ENCODE measurements at places on chromosomes 7 and 10.

DNA sequence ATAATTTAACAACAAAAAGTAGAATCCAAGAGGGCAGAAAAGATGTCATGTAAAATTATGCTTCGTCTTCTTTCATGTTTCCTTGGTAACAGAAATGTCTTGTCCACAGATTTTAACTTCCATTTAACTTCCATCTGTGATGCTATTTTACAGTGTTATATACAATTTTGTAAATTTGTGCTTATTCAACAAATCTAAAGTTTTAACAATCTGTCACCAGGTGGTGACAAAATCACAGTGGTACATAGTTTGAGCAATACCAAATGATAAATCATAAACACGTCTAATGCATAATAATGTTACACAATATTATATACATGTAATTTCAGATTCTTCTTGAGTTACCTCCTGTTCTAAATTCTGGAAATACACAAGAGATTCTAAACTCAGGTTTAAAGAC, 784.4 kb upstream of the CELF2 start:
- DNase-seq = no peak

DNA sequence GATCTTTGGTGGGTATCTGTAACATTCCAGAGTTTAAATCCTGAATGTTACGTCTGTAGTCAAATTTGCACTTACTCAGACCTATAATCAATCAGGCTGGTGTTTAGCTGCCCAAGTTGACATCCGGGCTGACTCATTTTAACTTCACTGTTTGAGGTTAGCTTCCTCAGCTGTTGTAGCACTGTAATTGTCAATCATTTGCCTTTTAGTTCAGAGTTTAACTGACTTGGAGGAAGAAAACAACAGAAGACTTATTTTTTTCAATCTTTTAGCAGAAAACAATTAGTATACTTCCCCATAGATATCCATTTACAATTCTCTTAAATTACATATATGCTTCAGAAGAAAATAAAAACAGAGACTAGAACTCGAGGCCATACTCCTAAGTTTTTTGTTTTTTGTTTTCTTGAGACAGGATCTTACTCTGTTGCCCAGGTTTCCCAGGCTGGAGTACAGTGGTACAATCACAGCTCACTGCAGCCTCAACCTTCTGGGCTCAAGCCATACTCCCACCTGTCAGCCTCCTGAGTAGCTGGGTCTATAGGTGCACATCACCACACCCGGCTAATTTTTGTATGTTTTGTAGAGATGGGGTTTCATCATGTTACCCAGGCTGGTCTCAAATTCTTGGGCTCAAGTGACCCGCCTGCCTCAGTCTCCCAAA, 38.5 kb upstream of the LRRC17 start:
- DNase-seq = no peak

DNA sequence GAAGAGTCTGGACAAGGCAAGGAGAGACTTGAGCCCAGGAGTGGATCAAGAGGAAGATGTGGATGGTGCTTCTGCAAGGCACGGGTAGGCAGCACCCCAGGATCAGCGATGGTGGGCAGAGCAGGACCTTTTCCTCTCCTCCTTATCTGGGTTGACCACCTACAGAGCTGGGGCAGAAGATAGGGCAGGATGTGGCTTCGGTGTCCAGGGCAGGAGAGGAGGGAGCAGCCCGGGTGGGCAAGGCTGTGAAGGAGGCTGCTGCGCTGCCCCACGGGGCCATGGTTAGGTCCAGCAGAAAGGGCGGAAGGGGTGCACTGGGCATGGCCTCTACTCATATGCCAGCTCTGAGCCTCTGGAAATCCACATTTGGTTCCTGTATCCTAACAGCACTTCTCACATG, 20.0 kb upstream of the PARP12 start:
- DNase-seq = no peak

GRCh38 chr7:130151591-130152492, 53.4 kb downstream of the TMEM209 start:
- no peak for DNase-seq

GRCh38 chr7:70267381-70268120, 669.3 kb downstream of the AUTS2 start:
- DNase-seq = no peak

DNA sequence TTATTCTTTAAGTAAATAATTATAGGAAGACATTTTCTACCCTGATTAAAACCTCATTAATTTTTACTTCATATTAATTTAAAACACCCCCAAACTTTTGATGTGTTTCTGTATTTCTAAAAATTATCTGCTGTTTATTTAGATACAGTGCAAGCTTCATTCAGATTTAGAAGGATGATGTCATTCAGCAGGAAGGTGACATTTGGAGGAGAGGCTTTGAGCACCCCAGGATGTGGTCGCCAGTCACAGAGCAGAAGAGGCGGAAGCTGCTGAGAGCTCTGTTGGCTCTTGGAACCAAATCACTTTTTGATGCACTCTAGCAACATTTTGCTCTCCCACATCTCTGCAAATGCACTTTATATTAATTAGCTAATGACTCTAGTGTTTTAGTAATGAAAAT, 233.9 kb upstream of the CACNA2D1 start:
- no peak for DNase-seq

DNA sequence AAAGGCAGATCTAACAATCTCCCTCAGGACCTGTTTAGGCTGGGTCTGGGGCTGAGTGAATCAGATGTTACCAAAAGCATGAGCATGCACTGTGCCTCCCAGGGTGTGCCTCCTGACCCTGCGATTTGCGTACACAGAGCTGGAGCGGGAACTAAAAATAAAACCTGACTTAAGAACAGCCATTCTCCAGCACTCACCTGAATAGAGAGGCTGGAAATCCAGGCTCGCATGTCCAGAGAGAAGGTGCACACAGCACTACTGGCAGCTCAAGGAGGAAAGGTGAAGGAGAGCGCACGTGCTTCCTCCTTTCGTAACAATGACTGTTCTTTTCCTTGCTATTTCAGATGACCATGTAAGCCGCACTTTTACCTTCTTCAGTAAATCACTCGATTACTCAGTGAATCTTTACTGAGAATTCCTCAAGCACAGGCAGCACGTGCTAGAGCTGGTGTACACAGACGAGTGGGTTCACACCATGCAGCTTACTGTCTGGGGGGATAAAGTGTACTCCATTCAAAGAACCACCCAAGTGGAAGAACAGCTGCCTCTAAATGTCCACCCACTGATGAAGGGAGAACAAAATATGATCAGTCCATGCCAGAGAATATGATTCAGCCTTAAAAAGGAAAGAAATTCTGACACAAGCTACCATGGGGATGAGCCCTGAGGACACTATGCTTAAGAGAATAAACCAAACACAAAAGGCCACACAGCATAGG, 45.6 kb downstream of the SFMBT2 start:
- no peak for DNase-seq

DNA sequence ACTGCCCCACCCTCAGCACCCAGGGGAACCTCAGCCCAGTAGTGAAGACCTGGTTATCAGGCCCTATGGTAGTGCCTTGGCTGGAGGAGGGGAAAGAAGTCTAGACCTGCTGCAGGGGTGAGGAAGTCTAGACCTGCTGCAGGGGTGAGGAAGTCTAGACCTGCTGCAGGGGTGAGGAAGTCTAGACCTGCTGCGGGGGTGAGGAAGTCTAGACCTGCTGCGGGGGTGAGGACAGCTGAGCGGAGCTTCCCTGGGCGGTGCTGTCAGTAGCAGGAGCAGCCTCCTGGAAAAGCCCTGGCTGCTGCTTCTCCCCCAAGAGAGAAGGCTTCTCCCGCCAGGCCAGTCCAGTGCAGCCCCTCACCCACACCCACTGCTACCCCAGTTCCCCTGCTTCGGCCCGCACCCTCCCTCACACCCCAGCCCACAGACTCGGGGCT, 6.3 kb downstream of the NOS3 start:
- DNase-seq = no peak

DNA sequence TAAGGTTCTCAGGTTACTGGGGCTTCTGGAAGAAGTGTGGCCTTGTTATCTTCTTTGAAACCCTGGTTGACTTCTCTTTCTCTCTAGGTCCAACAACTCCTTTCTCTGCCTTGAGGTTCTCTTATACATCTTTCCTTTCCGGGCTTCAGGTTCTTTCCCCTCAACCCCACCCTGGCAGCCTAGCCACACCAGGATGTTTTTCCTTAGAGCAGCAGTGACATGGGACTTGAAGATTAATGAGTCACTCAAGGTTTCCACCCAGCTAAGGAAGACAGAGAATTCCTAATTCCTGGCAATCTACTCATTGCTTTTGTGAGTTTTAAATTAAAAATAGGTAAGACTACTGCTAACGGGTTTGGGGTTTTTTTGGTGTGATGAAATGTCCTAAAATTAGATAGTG, 121.8 kb upstream of the HPS1 start:
- DNase-seq = no peak

GRCh38 chr7:21029006-21029405, 242.3 kb upstream of the SP8 start:
- no peak for DNase-seq

- DNase-seq = no peak
Observed at GRCh38 chr10:5534880-5535856, 10.4 kb downstream of the CALML3 start.

- peak; percentile 10 for DNase-seq
Observed at GRCh38 chr10:107072028-107072427, 92.5 kb downstream of the SORCS1 start.

GRCh38 chr10:88707429-88708155, 1.5 kb downstream of the LIPK start:
- no peak for DNase-seq

- DNase-seq = no peak
Observed at GRCh38 chr10:97483506-97483905, 14.7 kb downstream of the MMS19 start.

DNA sequence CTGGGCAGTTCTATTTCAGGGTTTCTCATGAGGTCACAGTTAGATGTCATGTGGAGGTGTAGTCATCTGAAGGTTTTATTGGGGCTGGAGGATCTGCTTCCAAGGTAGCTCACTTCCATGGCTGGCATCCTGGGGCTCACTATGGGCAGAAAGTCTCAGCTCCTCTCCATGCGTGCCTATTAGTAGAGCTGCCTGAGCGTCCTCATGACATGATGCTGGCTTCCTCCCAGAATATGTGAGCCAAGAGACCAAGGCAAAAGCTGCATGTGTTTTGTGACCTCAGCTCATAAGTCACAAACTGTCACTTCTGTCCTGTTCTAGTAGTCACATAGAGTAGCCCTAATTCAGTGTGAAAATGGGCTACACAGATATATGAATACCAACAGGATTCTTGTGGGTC, 524.4 kb downstream of the SUGCT start:
- DNase-seq = no peak

DNA sequence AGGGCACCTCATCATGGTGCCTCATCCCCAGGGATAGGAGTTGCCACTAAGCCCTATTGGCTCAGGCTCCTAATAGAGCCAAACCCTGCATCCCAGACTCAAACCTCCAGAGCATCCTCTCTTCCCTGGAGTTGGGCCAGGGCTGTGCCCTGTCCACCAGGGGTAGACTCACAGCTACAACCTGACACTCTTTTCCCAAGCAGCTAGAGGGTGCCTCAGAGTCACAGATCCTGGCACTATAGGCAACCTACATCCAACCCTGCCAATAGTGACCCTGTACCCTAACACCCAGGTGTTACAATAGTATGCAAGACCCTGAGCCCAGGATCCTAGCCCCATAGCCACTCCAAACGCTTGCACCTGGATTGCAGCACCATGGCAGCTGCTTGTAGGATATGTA, 64.0 kb upstream of the PLA2G12B start:
- DNase-seq = no peak

GRCh38 chr7:142739923-142740492, 9.3 kb upstream of the PRSS1 start:
- no peak for DNase-seq

- no peak for DNase-seq
Observed at GRCh38 chr10:74058071-74058470, 60.2 kb downstream of the VCL start.

DNA sequence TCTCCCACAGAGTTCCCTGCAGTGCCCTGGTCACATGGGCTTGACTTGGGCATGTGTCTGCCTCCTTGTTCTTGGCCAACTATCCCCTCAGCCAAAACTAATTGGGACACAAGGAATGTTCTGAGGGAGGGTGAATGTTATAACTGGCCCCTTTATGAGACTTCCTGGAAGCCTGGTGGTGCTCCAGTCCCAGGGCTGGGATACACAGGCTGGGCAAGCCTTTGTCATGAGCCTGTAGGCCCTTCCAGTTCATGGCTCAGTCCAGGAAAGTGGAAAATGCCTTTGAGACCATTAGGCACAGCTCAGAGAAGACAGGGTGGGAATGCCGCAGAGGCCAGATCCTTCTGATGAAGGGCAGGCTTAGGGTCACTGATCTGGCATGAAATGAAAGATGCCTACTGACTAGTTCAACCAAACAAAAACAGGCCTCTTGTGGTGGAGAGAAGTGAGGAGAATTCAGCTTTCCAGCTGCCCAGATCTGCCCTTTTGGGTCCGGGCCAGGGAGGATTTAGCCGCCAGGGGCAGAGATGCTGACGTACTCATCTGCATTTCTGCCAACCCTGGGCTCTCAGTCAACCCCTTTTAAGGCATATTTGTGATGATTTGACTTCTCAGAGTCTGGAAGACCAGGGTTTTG, 961.5 kb downstream of the KCNMA1 start:
- DNase-seq = no peak

GRCh38 chr7:105408791-105409410, 20.2 kb upstream of the SRPK2 start:
- DNase-seq = no peak

- DNase-seq = no peak
Observed at GRCh38 chr7:108861071-108861470, 291.4 kb downstream of the DNAJB9 start.

DNA sequence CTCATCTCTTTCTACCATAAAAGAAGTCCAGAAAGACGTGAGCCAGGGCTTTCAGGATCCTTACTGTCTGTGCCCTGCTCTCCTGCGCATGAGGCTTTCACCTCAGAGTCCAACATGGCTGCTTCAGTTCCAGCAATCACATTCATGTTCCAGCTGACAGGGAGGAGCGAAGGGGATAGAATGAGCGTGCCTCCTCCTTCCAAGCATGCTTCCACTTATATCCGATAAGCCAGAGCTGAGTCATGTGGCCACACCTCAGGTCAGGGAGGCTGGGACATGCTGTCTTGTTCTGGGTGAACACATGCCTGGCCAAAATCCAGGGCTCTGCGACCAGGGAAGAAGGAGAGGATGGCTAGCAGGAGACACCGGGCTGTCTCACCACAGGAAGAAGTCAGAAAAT, 248.2 kb downstream of the SKAP2 start:
- DNase-seq = no peak

GRCh38 chr7:132387596-132387995, 188.7 kb downstream of the PLXNA4 start:
- DNase-seq = no peak

GRCh38 chr7:5598769-5599371, 175.2 kb upstream of the TNRC18 start:
- DNase-seq = peak; percentile 48

- no peak for DNase-seq
Observed at GRCh38 chr7:131357282-131357880, 29.7 kb downstream of the MKLN1 start.

GRCh38 chr7:157690058-157690832, 353.4 kb downstream of the DNAJB6 start:
- peak; percentile 26 for DNase-seq

- peak; percentile 98 for DNase-seq
Observed at GRCh38 chr10:45672181-45673073, at the start of gene ZFAND4. ZFAND4 (minus strand) TSS chr10:45672772; CDS start chr10:45663725, 9,047 bp downstream.
